ENCODE measurements at places on chromosomes 2 and 18.

DNA sequence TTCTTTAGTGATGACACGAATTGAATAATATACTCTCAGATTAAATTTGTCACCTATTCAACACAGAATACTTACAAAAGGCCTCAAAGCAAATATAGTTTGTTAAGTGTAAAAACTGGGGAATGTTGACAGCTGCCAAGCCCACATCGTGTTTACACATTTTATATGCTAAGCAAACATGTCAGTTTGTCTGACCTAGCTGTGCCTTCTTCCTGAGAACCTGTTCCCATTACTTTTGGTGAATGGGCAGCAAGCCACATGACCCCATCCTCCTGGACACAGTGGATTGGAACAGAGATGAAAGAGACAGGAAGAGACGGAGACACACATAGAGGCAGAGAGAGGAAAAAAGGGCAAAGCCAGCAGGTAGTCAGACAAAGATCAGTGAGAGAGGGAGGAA is 22.9 kb upstream of the CUL3 start:
- DNase-seq, result no peak

- no peak for DNase-seq
Observed at GRCh38 chr2:61640406-61640805, 102.2 kb upstream of the XPO1 start.

DNA sequence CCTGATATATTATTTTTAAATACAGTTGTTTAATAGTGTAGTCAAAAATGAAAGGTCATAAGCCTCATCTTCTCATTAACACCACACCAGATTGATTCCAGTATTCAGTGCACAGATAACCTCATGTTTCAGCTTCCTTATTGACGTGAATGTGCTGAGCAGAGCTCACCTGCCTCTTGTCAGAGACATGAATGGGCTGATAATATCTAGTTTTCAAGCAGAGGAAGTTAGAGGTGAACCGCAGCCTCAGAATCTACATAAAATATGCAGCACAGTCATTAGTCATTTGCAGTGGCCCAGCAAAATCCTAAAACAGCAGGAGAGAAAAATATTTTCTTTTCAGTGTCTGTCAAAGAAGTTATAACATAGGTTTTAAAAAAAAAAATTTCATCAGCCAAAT is 216.2 kb downstream of the GBX2 start:
- DNase-seq, result no peak

DNA sequence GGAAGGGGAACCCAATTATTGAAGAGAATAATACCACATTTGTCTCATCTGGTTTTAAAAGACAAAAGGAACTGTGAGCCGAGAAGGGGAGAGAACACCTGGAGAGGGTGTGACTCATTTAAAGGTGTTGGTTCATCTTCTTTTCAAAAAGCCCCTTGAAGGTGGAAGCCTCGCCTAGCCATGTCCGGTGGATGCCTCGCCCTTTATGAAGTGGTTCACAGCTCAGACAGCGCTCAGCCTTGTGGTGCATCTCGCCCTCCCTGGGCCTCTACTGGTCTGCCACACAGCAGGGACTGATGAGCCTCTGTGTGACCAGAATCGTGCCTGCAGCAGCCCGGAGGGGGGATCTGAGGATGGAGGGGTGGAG is 290.0 kb upstream of the CXCR4 start:
- no peak for DNase-seq

DNA sequence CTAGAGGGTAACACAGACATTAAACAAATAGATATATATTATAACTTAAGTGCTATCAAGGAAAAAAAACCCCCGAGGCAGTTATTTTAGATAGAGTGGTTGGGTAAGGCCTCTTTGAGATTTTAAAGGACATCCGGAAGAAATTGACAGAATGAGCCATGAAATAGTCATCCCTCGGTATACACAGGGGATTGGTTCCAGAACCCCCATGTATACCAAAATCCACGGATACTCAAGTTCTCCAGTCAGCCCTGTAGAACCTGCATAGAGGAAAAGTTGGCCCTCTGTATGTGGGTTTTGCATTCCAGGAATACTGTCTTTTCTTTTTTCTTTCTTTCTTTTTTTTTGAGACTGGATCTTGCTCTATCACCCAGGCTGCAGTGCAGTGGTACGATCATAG is 2.0 kb downstream of the DHX57 start:
- no peak for DNase-seq

DNA sequence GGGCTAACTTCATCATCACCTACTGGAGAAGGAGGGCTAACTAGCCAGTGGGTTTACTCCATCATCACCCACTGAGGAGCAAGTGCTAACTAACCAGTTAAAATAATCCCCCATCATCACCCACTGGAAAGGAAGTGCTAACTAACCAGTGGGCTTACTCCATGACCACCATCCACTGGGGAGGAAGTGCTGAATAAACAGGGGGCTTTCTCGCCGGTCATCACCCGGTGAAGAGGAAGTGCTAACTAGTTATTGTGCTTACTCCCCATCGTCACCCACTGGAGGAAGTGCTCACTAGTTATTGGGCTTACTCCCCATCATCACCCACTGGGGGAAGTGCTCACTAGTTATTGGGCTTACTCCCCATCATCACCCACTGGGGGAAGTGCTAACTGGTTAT is 124.4 kb upstream of the SALL3 start:
- no peak for DNase-seq

- no peak for DNase-seq
Observed at GRCh38 chr18:28846958-28847357, 670.0 kb upstream of the CDH2 start.

DNA sequence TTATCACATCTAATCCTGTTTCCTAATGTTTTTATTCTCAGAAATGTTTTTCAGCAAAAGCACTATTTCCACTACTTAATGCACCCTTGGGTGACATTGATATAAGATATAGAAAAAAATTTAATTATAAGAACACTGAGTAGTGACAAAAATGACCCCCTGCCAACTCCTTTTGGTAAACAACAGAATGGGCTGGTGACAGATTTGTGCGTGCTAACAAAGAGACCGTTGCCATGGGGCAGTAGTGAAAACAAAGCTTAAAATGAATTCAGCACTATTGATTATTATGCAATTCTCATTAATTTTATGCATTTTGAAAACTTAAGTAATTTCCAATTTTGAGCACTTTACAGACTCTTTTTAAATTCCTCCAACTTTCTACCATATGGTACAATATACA is 33.1 kb downstream of the RDH14 start:
- DNase-seq, result no peak

GRCh38 chr2:47109680-47110079 is 45.4 kb downstream of the STPG4 start:
- DNase-seq, result no peak

GRCh38 chr18:31610286-31611205 is 18.9 kb downstream of the TTR start:
- no peak for DNase-seq

DNA sequence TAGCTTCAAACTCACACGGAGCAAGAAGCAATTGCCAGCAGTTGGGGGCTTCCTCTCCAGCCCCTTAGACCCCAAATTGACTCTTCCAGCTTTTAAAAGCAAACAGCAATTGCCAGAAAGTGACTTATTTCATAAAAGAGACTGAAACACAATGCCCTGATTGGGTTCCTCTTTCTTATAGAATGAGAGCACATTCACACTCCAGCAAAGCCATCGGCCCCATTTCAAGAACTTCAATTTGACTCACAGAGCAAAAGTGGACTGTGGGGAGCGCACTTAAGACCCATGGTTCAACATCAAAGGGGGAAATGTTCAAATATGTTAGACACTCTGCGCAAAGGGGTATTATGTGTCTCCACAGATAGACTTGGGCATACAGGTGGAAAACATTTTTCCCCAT is 484.7 kb downstream of the BCL11A start:
- no peak for DNase-seq

DNA sequence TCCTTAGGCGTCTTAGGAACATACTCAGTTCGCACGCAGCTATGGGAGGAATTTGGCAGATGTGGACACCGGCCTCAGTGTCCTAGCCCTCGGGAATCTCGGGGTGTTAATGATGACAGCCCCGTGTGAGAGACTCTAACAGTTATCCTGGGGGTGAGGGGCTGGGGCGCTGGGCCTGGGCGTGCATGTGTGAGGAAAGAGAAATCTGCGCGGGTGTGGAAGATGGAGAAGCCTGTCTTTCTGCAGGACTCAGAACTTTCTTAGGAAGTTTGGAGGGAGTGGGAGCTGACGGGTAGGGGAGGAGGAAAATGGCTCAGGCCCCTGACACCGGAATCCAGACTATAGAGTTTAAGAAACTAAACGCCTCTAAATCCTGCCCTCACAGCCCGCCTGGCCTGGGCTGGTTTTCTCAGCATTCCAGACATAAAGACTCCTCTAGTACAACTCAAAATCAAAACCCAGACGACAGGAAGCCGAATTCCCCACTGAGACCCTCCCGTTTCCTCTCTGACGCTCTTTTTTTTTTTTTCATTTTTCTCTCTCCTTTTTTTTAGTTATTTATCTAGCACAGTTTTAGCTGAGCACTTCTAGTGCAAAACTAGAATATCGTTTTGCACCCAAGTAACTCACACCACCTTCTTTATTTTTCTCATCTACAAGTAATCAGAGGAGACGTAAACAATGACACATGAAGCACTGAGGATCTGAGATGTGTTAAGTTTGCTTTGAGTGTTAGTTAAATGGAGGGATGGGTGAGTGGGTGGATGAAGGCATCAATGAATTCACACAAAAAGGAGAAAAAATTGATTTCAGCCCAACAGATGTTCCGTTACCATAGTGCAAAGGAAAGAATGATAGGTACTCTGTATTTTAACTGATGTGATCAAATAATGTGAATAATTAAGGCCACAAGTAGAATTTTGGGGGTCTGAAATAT is 1.2 kb upstream of the HAAO start:
- DNase-seq, result no peak

DNA sequence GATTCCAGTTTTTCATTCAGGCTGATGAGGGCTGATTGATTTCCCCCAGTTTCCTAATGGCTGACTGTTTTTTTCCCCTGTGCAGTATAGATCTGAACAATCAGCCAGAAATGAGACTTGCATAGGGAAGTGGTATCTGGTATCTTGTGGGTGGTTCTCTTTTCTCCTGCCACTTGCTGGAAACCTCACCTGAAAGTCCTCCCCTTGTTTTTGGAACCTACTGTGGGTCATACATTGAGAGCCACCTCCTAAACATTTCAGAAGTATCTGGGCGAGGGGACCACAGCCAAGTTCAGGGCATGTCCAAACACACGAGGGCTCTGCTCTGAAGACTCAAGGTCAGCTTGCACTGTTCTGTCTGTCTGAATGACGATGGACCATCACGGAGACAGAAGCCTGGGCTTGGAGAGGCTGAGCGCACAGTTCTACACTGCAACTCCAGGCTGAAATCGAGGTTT is 19.3 kb downstream of the ALPK2 start:
- no peak for DNase-seq

DNA sequence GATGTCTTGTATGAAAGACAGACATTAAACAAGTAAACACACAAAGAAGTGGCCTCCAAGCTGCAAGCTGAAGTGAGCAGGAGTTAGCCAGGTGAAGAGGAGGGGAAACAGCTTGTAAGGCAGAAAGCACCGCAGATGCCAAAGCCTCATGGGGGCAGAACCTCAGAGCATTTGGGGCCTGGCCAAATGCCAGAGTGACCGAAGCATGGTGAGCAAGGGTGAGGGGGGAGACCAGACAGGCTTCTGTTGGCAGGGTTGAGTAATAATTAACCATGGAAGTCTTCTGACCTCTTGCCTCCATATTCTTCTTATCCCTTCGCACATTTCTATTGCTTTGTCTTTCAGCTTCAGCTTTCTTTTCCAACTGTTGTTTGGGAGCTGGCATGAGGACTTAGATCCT is 5.6 kb downstream of the QPCT start:
- no peak for DNase-seq

DNA sequence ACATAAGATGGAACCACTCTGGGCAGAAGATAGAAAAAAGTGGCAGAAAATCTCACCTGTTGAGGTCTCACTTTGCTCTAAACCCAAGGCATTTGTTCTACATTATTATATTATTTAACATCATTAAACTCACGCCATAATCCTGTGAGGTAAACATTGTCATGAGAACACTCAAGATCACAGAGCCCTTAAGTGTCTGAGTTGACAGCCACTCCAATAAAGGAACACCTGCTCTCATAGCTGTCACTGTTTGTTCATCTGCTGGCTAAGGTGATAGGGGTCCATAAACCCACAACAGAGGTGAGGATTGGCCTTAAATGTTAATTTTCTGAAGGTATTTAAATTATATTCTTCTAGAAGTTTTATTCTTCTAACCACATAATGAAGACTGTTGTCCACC is 439.7 kb downstream of the RIT2 start:
- no peak for DNase-seq

GRCh38 chr18:11995445-11996189 is 14.3 kb downstream of the IMPA2 start:
- DNase-seq, result peak; percentile 86

DNA sequence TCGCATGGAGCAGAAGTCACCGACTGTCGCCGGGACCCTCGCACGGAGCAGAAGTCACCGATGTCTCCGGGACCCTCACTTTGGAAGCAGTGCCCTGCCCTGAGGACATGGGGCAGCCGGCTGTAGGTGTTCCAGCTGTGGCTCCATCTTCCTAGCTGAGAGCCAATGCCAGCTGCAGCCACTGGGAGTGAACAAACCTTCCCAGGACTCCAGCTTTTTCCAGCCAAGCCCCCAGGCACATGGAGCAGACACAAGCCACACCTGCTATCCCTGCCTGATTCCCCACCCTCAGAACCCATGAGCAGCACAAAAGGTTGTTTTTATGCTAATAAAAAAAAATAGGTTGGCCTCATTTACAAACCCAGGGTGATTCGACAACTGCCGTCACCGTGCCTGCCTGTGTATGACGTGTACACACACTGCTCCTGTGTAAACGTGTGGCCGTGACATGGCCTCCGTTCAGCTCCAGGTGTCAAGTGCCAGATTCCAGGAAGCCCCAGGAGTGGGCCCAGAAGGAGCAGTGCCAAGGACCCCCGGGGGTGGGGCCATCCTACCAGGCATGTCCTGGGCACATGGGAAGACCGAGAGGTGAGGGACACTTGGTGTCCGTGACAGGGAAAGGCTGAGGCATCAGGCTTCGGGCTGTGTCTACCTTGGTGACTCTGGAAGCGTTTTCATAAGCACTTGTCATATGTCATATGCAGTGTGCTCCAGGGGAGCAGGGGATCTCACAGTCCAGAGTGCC is 91.5 kb downstream of the EIPR1 start:
- no peak for DNase-seq

DNA sequence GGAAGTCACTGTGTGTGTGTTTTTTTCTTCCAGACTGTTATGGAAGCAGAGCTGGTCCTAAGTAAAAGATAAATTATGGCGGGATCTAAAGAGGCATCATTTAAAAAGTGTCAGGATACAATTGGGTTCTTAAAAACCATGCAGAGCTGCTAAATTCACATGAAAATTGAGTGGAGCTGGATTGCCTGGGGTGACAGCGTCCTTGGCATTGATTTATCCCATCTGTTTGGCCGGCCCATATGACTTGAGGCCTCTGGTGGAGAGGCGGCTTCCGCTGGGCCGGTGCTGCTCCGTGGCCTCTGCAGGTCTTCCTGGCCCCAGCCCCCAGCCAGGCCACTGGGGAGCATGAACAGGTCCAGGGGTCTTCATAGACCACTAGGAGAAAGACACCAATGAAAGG is 165.5 kb downstream of the GLI2 start:
- DNase-seq, result no peak

Data from GF-D8 (cell line).